ENCODE measurements at places on chromosomes 2 and 18.

DNA sequence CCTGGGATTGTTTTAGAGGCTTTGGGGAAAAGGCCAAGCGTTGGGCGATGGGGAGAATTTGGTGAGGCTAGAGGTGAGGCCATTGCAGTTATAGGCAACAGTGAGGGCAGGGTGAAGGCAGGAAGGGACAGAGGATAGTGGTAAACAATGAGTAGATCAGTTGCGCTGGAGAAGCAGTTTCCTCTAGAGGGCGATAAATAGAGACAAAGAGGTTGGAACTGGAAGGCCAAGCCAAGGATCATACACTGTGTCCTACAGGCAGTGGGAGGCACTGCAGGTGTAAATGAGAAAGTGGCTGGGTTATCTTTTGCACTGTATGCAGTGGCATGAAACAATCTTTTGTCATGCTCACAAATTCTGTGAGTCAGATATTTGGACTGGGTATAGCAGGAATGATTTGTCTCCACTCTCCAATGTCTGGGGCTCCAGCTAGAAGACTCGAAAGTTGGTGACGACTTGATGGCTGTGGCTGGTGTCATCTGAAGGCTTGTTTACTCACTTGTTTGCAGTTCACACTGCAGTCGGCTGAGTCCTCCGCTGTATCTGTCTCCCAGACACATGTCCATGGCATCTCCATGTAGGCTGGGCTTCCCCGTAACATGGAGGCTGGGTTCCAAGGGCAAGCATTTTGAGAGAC lies 82.1 kb downstream of the TNP1 start:
- DNase-seq, result no peak

GRCh38 chr2:198017068-198017467 lies 212.7 kb downstream of the PLCL1 start:
- DNase-seq, result no peak

DNA sequence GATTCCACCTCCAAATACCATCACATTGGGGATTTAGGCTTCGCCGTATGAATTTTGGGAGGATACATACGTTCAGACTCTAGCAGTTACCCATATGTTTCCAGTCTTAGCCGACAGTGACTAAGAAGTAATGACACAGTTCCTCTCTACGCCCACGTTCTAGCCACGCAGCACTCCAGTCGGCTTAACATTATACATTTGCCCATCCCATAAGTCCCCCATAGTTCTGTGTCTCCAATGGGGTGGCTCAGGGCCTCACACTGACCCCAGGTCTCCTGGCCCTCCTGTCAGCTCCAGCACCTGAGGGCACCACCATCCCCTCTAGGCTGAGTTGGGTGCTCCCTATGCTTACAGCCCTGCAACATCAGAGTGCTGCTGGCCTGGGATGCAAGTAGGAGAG lies 18.4 kb upstream of the CNDP2 start:
- DNase-seq, result no peak

- DNase-seq, result no peak
Observed at GRCh38 chr2:134537121-134537520, 181.7 kb downstream of the TMEM163 start.

DNA sequence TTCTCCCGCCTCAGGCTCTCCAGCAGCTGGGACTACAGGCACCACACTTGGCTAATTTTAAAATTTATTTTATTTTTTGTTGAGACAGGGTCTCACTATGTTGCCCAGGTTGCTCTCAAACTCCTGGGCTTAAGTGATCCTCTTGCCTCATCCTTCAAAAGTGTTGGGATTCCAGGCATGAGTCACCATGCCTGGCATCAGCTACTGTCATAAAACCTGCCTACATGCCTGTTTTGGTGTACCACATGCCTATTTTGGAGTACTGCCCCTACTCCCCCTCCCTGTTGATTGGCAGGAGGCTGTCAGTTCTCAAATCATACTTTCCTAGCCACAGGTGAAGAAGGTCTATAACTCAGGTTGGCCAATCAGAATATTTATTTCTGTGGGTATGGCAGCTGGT lies 64.0 kb downstream of the CHST9 start:
- no peak for DNase-seq

GRCh38 chr2:28754321-28754720 lies 2.7 kb downstream of the PPP1CB start:
- DNase-seq, result no peak

GRCh38 chr2:226059961-226060627 lies 660.6 kb downstream of the NYAP2 start:
- DNase-seq, result no peak

DNA sequence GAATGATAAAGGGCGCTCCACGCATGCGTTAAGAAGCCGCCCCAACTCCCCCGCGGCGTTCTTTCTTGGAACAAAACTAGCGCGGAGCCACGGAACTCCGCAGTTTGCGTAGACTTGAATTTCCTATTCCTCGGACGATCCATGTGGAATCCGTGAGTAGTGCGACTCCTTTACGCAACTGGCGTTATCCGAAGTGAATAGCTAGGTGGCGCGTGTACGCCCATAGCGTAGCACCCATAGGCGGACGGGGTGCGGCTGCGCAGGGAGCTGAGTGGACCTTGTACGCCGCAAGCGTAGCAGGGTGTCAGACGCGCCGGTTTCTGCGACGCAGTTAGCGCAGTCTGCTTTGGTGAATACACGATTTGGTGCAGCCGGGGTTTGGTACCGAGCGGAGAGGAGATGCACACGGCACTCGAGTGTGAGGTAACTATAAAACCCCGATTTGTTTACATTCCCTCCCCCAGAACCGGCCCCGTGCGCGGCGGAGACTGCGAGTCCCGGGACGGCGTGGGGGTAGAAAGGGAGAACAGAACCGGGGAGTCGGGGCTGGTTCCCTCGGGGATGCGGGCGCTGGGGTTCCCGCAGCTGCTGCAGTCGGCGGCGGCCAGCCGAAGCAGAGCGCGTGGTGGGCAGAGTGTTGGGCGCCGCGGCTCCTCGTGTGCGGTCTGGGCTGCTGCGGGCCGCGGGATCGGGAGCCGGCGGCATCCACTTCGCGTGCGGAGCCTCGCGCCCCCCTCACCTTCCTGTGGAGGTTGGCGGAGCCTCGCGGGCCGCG lies at the start of gene SLC39A10:
Gene SLC39A10 (plus strand): TSS at position 368 of the 775 bp plus-strand sequence. CDS start 22,817 bp downstream, outside the sequence.
- peak; percentile 96 for DNase-seq

GRCh38 chr2:224520064-224520463 lies 65.1 kb downstream of the CUL3 start:
- peak; percentile 1 for DNase-seq

DNA sequence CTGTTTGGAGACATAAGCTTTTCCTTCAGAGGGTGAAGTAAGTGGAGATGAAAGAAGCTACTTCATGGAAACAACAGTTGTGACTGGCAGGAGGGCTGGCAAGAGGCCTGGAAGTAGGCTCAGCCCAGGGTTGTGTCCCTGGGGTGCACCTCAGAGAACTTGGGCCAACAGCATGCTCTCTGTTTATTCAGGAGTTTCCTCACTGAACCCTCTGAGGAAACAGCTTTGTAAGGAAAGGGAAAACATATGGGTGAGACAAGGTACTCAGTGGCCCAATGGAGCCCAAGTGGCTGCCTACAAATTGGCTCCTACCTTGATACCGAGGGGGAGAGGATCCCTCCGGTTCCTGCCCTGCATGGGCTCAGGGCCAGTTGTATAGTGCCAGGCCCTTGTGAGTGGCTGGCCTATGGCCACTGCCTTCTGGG lies 115.5 kb upstream of the ITGA6 start:
- DNase-seq, result no peak

DNA sequence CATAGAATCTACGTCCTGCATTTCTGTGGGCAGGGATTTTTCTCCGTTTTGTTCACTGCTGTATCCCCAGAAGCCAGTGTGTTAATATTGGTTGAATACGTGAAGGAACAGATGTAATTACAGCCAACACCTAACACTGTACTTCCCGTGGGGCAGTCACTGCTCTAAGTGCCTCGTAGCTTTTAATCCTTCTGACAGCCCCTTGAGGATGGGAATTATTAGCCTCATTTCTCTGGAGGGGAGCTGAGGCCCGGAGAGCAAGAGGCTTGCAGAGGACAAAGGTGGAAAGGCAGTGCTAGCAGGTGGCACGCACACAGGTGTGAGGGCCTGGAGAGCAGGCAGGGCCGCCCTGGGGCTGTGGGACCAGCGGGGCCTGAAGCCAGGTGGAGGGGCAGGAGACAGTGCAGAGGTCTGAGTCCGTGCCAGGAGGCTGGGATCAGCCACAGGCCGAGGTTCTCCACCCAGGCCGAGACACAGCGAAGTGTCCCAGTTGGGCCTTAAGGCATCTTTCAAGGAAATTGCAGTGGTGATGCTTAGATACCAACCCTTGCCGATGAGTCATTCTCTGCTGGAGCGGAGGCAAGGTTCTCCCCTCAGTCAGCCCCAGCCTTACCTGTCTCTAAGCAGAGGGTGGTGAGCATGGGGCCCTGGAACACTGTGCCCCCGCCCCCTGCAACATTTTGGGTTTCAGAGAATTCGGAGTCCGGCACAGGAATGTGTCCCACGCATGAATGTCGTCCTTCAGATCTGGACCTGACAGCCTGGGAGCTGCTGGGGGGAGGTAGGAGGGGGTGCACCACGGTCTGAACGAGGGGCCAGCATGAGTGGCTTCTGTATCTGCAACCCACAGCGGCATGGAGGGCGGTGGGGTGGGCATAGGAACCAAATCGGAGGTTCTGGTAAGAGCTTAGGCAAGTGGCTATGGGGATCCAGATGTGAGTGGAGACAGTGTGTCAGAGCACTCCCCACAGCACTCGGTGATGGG lies 122.6 kb downstream of the GBX2 start:
- DNase-seq, result no peak

GRCh38 chr2:15939854-15940660 lies at the start of gene MYCN:
Gene MYCN (plus strand): TSS chr2:15940550. CDS start chr2:15942065, 1,515 bp downstream.
- DNase-seq, result no peak

DNA sequence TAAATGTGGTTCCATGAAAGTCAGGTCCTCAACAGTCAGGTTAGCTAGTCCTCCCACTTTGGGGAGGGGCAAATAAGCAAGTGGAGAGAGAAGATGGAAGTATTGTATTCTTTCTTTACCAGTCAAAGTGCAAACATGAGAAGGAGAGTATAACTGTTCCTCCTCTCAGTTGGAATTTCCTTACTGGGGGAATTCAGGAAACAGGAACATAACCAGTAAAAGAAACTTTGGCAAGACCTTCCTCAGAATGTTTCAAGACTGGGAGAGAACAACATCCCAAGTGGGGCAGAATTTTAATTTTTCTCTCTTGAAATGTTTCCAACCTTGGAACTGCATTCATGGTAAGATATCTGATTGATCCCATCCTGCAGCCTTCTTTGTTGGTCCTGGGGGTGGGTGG lies 552.4 kb upstream of the TNP1 start:
- no peak for DNase-seq

GRCh38 chr2:168255103-168255502 lies 7.7 kb upstream of the STK39 start:
- DNase-seq, result no peak

- DNase-seq, result no peak
Observed at GRCh38 chr2:181188605-181189004, 208.2 kb downstream of the UBE2E3 start.

GRCh38 chr2:104859766-104860450 lies 6.0 kb downstream of the POU3F3 start:
- DNase-seq, result no peak

DNA sequence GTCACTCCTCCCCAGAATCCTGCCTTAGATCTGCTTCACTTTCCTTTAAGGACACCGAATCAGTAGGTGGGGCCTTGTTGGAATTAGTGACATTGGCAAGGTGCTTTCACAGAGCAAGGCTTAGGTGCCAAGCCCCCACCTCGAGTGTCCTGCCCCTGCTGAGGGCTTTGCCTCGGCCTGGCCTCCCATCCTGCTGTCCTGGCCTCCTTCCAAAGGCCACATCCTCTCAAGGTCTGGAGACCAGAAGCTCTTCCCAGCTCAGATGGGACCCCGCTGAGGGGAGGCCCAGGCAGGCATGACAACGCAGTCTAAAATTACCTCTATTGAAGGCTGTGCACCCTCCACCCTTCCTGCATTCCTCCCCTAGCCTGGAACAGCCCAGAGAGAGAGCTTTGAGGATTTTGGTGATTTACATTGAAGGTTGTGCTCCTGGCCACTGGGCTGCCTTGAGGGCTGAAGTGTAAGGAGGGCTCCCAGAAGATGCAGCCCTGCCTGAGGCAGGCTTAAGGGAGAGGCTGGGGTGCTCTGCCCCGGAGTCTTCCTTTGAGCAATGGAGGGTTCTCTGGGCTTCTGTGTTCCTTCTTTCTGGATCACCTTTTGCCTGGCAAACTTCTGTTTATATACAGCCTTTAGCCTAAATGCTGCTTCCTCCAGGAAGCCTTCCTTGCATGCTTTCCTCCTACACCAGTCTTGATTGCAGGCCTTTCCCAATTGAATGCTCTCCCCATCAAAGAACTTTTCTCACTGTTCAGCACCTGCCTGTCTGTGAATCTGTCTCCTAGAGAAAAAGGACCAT lies 154.4 kb downstream of the DDX1 start:
- DNase-seq, result no peak

GRCh38 chr18:3872641-3873040 lies 422.7 kb downstream of the TGIF1 start:
- no peak for DNase-seq

DNA sequence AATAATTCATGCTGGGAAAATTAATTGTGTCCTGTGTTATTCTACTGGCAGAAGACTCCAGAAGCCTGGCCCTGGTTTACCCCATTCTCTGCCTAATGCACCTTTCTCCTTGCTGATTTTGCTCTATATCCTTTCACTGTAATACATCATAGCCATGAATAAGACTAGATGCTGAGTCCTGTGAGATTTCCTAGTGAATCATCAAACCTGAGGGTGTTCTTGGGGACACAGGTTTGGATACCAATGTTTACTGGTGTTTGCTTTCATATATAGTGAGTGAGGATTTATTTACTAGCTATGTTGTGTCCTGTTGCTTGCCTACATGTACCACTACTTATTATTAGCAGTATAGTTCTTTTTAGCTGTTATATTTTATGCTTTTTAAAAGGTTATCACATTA lies 6.5 kb downstream of the METTL5 start:
- no peak for DNase-seq

DNA sequence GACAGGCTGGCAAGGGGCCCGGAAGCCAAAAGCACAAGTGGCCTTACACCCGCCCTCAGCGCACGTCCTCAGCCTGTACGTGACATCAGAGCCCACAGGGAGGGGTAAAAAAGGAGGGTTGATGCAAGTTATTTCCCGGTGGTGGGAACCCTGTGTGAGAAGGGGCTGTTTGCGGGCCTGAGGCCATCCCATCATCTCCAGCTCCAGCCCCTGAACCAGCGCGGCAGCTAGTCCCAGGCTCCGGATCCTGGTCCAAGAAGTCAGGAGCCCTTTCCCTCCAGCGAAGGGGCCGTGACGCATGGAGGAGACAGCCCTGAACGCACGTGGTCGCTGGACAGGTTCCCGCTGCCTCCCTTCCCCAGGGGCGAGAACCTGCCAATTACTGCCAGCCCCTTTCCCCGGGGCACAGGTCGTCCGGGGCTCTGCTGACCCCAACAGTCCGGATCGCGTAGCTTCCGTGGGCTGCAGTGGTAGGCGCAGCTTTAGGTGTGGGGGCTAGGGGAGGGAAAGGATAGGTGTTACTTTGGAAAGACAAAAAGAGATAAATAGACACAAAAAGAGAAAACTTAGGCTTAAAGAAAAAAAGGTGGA lies 1.3 kb upstream of the LRP2 start:
- no peak for DNase-seq

DNA sequence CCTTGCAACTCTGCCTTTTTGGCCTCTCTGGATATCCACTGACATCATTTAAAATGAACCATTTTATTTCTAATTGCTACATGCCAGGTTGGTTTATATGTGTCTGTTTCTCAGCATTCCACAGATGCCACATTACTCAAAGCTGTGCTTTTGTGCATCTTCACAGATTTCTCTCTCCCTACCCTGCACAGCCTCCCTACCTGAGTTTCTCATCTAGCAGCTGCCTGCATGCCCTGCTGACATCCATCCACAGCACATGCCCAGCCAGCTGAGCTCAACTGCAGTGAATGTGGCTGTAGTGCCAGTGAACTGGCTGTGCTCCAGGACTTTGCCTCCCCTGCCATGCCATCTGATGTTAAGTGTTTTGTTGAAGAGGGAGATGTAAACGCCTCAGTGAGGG lies 44.5 kb downstream of the PKP4 start:
- no peak for DNase-seq
